ENCODE measurements at places on chromosomes 12 and 14.

DNA sequence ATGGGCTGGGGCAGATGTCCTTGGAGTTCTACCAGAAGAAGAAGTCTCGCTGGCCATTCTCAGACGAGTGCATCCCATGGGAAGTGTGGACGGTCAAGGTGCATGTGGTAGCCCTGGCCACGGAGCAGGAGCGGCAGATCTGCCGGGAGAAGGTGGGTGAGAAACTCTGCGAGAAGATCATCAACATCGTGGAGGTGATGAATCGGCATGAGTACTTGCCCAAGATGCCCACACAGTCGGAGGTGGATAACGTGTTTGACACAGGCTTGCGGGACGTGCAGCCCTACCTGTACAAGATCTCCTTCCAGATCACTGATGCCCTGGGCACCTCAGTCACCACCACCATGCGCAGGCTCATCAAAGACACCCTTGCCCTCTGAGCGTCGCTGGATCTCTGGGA is 2.7 kb upstream of the SMIM41 start:
- no peak for DNase-seq

DNA sequence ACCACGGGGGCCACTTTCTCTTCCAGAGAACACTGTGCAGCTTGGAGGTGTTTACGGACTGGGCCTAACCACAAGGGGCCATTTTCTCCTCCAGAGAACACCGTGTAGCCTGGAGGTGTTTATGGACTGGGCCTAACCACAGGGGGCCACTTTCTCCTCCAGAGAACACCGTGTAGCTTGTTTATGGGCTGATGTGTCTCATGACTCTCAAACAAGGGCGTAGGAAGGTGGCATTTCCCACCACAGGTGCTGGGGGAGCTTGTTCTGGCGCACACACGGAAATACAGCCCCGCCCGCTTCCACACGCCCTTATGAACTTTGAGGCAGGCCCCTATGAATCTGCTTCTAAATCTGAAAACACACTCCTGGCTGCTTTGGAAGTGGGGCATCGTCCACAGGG is 174.6 kb upstream of the SFSWAP start:
- no peak for DNase-seq

GRCh38 chr14:102659797-102660196 is 67.3 kb downstream of the RCOR1 start:
- no peak for DNase-seq

GRCh38 chr12:87116780-87117179 is 860.6 kb upstream of the MGAT4C start:
- no peak for DNase-seq

GRCh38 chr12:64749461-64750200 is 9.6 kb downstream of the GNS start:
- DNase-seq, result no peak

GRCh38 chr12:14681190-14681589 is 15.2 kb downstream of the GUCY2C start:
- DNase-seq, result no peak

DNA sequence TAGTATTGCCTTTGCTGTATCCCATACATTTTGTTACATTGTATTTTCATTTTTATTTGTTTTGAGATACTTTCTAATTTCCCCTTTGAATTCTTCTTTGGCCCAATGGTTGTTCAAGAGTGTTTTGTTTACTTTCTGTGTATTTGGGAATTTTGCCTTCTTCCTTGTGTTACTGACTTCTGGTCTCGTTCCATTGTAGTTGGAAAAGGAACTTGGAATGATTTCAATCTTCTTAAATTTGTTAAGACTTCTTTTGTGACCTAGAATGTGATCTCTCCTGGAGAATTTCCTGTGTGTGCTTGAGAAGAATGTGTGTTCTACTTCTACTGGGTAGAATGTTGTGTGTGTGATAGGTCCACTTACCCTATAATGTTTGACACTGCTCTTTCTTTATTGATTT is 304.4 kb upstream of the RTL1 start:
- no peak for DNase-seq

DNA sequence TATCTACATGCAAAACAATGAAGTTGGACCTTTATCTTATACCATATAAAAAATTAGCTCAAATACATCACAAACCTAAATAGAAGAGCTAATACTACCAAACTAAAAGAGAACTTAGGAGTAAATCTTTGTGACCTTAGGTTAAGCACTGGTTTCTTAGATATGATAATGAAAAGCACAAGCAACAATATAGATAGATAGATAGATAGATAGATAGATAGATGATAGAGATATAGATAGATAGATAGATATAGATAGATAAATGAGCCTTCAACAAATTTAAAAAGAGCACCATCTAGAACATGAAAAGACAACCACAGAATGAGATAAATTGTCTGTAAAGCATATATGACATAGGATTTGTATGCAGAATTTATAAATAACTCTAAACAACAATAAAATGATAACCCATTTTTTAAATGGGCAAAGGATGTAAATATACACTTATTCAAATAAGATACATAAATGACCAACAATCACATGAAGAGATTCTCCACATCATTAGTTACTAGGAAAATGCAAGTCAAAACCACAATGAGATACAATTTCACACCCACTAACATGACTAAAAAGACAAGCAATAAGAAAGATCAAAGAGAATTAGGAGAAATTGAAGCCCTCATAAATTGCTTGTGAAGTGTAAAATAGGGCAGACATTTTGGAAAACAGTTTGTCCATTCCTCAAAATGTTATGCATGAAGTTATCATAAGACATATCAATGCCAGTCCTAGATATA is 293.7 kb downstream of the BTG1 start:
- no peak for DNase-seq

GRCh38 chr14:23174296-23175184 is 8.9 kb downstream of the SLC7A8 start:
- no peak for DNase-seq

DNA sequence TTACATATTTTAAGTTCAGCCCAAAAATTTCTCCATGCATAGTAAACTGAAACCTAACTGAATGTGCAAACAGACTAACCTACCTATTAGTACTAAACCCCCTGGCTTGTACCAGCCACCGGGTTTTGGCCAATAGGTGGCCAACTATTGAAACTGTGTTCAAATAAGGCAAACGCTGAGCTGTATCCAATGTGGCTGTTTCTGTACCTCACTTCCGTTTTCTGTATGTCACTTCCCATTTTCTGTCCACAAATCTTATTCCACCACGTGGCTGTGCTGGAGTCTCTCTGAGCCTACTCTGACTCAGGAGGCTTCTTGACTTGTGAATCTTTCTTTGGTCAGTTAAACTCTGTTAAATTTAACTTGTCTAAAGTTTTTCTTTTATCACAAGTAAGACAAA is 6.0 kb upstream of the FBXO34 start:
- DNase-seq, result no peak

DNA sequence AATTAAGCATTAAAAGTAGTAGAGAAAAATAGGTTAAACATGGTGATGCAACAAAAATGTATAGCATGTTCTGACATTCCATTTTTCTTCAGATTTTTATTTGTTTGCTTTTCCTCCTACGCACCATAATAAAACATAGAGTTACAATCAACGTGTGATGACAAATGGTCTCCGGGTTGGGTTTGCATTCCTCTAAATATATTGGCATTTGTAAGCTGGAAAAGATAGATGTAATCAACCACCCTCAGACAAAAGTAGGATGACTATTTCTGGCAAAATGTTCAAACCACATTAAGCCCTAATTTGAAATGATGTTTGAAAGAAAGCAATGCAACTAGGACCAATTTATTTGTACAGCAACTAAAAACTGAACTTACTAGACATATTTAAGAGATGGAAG is 58.4 kb downstream of the SLC25A21 start:
- no peak for DNase-seq

DNA sequence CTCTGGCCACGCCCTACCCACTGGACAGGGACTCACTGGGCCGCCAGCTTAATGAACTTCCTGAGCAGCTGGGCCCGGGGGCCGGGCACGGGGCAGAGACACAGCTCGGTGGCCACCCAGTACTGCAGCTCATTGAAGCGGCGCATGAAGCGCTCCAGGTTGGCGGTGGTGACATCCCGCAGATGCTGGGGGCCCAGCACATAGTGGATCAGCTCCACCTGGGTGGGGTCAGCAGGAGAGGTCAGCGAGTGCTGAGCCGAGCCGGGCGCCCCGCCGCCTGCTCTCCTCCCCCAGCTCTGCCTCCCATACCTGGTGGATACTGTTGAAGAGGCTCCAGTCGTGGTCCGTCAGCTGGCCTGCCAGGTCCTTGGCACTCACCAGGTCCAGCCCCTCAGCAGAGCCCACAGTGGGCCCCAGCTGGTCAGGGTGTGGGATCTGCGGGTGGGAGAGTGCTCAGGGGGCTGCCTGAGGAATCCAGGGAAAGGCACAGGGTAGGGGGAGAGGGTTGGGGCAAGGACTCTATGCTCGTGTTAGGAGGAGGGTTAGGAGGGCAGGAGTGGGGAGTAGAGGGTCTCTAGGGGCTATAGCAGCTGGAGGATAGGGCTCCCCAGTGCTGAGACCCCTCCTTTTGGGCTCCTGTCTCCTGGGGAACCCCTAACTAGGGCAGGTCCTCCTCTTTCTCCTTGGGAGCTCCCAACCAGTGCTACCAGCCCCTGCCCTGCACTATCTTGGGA is 15.5 kb upstream of the ENDOU start:
- no peak for DNase-seq

DNA sequence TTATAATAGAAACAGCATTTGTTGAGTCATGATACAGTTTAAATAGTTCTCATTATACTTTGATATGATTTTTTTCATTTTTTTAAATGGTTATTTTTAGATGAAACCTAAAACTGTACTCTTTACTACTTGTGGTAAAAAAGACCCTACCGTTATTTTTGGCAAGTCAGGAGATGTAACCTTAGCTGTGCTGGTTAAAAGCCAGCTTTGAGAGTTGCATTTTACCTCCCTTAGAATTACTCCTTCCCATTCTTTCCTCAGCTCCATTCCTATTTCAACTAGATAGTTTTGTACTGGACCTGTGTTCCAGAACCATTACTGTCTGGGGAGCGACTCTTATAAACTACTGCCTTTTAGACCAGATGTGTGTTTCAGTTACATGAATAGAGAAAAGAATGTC is 92.0 kb downstream of the RAD51B start:
- DNase-seq, result no peak

GRCh38 chr14:55015006-55015405 is 11.9 kb downstream of the WDHD1 start:
- no peak for DNase-seq

DNA sequence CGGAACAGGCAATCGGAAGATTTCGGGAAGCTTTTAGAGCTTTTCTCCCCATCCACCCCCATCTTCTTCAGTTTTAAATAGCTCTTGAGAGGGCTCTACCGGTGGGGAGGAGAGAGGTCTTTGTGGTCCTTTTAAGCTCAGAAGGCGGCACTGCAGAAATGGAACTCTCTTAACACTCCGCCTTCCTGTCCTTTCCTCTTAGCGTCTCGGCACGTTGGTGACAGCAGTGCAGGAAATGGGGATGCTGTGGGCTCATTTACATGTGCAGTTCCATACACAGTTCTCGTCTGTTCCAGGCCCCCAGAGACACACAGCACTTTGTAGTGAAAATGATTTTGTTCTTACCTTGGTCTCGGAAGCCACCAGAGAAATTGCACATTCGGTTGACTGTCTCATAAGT is 50.4 kb upstream of the RIN3 start:
- no peak for DNase-seq

- DNase-seq, result no peak
Observed at GRCh38 chr12:54587315-54587873, 1.1 kb downstream of the PPP1R1A start.

- no peak for DNase-seq
Observed at GRCh38 chr12:116314477-116314876, 37.0 kb upstream of the MED13L start.

DNA sequence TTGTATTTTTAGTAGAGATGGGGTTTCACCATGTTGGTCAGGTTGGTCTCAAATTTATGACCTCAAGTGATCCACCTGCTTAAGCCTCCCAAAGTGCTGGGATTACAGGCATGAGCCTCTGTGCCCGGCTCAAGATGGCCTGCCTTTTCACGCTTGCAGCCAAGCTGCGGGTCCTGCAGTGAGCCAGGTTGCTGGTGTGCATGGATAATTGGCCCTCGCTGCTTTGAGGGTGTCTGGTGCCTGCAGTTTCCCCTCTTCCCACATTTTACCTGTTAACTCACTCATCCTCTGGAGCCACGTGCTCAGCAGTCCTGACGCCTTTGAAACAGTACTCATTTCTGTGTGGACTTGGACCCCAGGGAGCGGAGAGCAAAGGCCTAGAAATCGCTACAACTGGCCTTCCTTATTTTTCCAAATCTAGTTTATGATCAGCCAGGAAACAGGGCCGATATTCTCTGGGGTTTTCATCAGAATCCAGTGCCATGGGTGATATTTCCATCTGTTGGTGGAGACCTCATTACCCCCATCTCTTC is 42.2 kb downstream of the TPCN1 start:
- no peak for DNase-seq

DNA sequence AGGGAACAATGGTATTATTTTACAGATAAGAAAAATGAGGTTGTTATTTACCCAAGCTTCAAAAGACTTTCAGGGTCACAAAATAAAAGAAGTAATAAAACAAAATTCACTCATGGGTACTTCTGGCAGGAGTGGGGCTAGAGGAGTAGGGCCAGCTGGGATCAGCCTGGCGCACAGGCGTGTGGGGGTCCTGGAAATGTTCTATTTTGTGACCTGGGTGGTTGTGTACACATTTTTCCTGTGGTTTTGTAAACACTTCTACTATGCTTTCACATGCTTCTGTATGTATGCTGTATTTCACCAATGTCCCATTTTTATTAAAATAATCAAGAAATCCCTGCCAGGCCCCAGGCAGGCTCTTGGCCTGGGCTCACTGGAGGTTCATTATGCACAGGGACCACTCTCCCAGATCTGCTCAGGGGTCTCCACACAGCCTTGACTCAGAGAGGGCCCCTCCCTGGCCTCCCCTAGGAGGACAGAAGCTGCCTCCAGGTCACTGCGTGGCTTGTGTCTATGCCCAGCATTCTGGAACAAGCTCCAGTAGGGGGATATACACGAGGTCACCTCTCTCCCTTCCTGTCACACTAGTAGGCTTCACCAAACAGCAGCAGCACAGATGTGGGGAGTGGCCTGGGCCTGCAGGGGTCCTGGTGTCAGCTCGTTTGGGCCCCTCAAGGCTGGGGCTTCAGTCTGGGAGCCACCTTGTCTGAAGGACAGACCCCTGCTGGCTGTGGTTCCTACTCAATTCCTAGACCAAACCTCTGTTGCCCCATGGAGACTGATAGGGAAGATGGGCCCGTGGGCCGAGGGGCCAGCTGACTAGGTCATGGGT is 37.8 kb downstream of the ANAPC7 start:
- DNase-seq, result no peak

GRCh38 chr14:25431211-25432076 is 381.5 kb upstream of the STXBP6 start:
- DNase-seq, result no peak

- DNase-seq, result peak; percentile 88
Observed at GRCh38 chr14:37594971-37595808, at the start of the genes FOXA1 and TTC6. Gene FOXA1, minus strand, starts transcription at chr14:37595249. Its CDS starts 277 bp downstream, at chr14:37594972. Gene TTC6, plus strand, starts transcription at chr14:37595629. Its CDS starts 26,436 bp downstream, at chr14:37622065.
